ENCODE measurements at places on chromosomes 5 and 9.

- DNase-seq = no peak
Observed at GRCh38 chr9:124021385-124021769, 9.8 kb downstream of the LHX2 start.

DNA sequence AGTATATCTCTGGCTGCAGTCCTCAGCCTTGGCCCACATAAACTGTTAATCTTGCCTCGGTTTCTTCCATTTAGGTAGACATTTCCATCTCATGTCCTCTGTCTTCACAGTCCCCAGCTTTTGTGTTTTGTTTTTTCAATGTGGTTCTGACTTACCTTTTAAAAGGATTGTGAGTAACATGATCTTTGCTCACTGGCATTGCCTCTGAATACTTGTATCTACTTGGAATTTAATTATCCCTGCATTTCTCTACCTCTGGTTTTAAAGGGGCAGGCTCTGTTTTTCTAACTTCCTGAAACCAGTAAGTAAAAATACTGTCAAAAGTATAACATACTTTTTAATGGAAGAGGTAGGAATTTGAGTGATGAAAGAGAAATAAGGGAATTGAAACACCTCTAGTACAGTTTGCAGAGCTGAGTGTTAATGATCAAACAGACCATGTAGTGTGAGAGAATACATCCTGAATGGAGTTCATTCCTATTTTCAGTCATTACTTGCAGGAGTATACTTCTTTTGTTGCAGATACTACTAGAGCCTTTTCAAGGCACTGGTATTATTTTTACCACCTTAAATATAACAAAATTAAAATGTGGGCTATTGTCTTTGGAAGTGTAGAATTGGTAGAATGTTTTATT is 62.6 kb downstream of the MTREX start:
- no peak for DNase-seq

DNA sequence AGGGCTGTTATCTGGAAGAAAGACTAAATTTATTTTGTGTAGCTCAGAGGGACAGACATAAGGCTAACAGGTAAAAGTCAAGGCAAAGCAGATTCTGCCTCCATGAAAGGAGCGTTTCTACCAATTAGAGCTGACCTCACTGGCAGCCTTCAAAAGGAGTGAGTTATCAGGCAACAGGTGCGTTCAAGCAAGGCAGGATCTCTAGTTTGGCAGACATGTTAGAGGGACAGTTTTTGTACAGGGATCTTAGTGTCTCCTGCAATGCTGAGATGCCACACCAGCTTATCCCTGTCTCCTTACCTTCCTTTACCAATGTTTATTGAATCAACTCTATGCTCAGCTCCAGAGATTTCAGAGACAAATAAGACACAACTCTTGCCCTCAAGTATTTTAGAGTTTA is 73.8 kb downstream of the NRG2 start:
- DNase-seq = no peak

DNA sequence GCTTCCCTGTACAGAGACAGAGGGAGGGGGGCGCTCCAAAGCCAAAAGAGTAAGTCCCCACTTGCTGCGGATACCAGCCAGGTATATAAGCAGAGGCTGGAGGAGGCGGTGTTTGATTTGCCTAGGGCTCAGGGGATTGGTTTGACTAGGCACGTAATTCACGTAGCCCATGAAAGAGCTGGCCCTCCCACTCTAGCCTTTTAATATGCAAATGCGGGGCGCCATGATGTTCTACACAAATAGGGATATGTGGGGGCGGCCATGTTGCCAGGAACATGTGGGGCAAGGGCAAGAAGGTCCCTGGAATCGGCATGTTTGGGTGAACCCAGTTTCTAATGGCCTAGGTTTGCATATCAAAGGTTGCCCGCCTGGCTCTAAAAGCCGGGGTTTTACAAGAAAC is 3.3 kb upstream of the PRLR start:
- DNase-seq = peak; percentile 24

DNA sequence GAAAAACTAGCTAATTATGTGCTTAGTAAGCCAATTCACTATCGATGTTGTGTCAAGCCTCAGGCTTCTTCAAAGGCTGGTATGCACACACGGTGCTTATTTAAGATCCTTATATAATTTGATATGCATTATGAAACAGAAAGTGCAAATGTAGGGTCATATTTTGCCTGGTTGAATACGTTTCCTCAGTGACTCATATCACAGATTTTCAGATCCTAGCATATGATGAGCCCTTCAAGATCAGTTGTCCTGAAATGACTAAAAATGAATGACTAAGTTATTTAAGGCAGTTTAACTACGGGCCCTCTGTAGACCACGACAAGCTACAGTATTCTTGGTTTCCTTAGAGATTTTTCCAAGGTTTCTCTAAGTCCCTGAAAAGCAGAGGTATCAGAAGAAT is 778.3 kb downstream of the PRELID2 start:
- no peak for DNase-seq

DNA sequence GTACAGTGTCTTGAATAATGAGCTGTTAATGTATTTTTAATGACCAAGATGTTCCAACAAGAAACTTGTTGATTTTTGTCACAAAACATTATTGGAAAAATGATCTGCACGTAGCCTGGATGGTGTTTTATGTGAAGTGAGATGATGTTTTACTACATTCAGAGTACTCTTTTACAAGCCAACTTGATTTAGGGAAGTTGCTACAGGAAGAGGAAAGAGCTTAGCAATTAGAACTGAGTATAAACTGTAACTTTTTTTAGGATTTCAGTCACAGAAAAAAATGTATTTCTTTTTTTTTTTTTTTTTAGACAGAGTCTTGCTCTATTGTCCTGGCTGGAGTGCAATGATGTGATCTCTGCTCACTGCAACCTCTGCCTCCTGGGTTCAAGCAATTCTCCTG is 113.6 kb upstream of the ADRA1B start:
- no peak for DNase-seq

DNA sequence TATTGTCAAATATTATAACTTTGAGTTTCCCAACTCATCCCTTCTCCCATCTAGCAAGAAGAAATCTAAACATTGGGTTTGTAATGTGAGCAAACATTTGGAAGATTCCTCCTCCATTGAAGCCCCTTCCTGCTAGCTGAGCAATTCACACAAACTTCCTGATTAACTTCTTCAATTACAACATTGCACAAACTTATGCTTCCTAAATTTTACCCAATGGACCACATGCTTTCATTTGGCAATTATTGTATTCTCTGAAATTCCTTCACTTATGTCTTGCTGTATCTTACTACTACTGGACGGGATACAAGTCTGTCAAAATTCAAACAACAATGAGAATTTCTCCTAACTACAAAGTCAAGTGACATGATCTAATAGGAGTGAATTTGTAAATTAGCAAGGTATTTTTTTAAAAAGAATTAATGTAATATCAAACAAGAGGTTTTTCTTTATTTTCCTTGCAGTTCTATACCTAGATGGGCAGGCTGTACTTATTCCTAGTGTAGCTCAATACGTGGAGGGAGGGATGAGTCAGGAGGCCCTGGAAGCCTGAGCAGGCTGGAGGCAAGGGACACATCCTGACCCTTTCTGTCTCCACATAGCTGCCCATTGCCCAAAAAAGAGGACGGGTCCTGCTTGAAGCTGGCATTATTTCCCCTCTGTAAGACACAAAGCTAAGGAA is 11.8 kb upstream of the IFNW1 start:
- DNase-seq = no peak

GRCh38 chr9:123848447-123849085 is 81.4 kb downstream of the DENND1A start:
- DNase-seq = no peak

- DNase-seq = peak; percentile 85
Observed at GRCh38 chr5:134224888-134225779, 739 bp downstream of the PPP2CA start.

- no peak for DNase-seq
Observed at GRCh38 chr5:136042665-136043121, 13.9 kb downstream of the TGFBI start.

- no peak for DNase-seq
Observed at GRCh38 chr5:142800776-142801494, 30.8 kb downstream of the ARHGAP26 start.

DNA sequence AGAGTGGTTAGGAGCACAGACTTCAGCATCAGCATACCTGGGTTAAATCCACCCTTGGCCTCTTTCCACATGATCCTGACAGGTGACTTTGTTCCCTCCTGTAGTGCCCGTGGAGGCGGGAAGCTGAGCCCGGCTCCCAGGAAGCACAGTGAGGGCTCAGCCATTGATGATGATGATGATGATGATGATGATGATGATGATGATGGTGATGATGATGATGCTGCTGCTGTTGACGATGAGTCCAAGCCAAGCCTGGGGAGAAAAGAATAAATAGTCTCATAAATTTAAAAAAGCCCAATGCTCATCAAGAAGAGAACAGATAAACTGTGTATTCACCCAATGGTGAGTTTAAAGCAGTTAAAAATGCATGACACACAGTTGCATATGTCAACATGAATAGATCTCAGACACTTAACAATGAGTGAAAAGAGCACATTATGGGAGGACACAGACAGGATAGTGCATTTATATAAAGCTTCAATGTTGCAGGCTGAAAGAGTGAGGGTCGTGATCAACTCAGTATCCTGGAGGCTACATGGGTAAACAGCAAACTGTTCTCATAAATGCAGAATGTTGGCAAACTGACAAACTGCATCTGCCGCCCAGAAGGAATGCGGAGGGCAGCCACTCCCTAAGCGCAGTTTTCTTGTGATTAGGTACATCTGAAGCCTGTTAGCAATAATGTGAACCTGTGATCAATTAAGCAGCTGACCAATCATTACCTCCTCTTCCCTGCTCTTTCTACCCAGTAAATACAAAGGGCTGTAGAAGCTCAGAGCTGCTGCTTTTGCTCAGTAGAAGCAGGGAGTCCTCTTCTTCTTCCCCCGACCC is 11.7 kb upstream of the CFAP157 start:
- no peak for DNase-seq

GRCh38 chr9:99253134-99253533 is 31.1 kb downstream of the SEC61B start:
- no peak for DNase-seq

- DNase-seq = no peak
Observed at GRCh38 chr9:21687351-21687750, 115.1 kb upstream of the MTAP start.

- no peak for DNase-seq
Observed at GRCh38 chr9:36450110-36450732, 50.2 kb upstream of the RNF38 start.

- no peak for DNase-seq
Observed at GRCh38 chr5:181037365-181037861, 2.7 kb upstream of the BTNL9 start.

DNA sequence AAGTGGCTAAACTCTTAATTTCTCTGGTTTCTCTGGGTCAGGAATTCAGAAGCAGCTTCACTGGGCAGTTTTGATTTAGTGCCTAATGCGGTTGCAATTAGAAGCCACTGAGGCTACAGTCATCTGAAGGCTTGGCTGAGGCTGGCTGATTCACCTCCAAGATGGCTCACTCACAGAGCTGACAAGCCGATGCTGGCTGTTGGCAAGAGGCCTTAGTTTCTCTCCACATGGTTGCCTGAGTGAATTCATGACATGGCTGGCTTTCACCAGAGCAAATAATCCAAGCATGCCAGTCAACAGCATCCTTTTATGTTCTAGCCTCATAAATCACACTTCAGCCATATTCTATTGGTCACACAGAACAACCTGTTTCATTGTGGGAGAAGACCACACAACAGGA is 2.8 kb upstream of the CDK7 start:
- DNase-seq = no peak

- DNase-seq = no peak
Observed at GRCh38 chr5:124417196-124417595, 329.2 kb downstream of the ZNF608 start.

DNA sequence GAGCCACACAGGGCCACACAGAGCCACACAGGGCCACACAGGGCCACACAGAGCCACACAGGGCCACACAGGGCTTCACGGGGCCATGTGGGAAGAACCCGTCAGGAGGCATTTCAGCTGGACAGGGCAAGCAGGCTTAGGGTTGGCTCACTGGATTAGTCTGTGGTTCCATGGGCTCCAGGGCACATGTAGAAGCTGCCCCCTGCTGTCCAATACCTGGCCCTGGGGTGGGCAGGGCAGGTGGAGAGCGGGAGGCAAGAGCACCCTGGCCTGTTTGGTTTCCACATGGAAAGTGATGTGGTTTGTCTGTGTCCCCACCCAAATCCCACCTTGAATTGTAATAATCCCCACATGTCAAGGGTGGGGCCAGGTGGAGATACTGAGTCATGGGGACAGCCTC is 16.4 kb upstream of the LPCAT1 start:
- no peak for DNase-seq

- DNase-seq = no peak
Observed at GRCh38 chr5:4862500-4862899, 277.6 kb upstream of the ADAMTS16 start.

Measured in ELF-1 (cell line).